ENCODE measurements at places on chromosomes 5 and 9.

DNA sequence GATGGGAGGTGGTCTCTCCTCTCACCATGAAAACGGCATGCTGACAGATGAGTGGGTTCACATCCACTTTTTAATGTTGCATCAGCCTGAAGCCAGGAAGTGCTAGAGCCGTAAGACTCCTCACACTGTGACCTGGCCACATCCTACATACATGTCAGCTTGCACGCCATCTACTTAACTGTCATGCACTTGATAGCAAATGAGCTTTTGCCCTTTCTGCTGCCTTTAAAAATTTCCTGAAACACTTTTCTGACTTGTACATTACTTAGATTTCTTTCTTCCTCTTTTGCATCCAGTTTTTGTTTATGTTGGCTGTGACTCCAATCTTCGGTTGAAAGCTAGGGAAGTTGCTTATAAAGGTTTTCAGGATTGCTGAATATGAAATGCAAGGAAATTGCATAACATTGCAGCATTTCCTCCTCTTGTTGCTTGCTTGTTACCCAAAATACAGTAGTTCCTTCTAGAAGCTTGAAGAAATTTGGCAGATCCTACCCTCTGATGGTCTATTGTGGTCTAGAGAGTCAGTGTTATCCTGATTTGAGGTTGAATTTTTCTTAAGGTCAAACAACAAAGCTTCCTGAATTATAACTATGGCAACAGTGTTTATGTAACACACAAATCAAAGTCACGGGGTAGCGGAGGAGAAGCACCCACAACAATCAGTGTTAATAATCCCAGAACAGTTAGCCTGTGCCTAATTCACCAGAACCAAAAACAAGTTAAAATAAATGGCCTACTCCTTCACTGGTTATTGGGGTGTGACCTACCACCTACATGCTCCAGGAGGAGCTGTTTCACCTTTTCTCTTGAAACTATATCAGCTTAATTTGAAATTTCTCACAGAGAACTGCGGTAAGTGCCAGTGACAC, 232.5 kb downstream of the ARHGAP26 start:
- no peak for DNase-seq

DNA sequence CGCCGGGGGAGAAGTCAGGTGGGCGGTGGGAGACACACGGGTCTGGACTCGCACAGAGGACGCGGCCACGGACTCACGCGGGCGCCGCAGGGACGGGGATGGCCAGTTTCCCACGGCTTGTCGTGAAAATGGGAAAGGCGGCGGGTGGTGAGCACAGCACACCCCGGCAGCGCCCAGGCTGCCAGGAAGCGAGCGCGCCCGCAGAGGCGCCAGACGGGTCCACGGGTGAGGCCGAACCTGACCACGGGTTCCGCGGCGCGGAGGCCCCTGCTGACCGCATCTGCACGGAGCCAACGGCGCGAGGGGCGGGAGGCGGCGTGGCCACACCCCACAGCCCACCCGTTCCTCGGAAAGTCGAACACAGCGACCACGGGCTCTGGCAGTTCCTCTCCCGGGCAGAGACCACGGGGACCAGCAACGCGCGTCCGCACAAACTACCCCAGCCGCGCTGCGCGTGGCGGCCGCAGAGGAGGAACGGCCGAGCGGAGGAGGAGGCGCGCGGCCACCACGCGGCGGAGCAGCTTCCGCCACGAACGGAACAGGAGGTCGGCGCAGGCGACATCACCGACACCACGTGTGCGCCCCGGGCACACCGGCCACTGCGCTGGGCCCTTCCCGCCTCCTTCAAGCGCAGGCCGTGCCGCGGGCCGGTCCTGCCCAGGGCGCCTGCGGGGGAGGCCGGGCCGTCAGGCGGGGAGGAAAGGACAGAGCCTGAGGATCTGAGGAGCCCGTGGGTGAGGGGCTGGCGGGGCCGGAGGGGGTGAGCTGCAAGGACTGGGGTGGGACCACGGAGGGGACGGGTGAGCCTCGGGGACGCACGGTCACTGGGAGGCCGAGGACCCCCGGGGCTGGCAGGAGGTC, 5.6 kb downstream of the EXD3 start:
- no peak for DNase-seq

DNA sequence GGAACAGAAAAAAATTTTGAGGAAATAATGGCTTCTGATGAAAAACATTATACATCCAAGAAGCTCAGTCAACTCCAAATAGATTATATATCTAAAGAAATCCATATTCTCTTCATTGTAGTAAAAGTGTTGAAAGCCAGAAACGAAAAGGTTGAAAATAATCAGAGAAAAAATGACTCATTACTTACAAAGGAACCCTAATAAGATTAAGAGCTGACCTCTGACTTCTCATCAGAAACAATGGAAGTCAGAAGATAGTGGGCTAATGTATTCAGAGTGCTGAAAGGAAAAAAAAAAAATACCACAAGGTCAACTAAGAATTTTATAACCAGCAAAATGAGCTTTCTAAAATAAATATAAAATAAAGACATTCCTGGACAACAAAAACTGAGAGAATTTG, 60.0 kb downstream of the HSD17B4 start:
- no peak for DNase-seq

DNA sequence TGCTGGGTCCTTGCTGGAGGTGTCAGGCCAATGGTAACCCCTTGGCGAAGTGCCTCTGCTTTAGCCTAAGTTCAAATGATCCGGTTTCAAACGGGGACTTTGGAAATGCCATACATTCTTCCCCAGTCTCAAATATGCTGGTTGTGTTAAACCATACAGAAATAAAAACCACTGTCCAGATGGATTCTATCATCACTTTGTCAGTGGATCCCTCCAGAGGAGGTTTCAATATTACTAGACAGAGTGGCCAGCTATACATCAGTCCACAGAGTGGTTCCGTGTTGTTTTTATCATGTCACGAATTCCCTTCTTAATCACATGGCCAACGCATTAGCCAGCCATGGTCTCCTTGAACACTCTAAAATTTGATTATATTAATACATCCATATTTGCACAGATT, 7.3 kb upstream of the RANBP17 start:
- no peak for DNase-seq

GRCh38 chr5:180395540-180396274, 42.6 kb upstream of the GFPT2 start:
- DNase-seq = no peak

DNA sequence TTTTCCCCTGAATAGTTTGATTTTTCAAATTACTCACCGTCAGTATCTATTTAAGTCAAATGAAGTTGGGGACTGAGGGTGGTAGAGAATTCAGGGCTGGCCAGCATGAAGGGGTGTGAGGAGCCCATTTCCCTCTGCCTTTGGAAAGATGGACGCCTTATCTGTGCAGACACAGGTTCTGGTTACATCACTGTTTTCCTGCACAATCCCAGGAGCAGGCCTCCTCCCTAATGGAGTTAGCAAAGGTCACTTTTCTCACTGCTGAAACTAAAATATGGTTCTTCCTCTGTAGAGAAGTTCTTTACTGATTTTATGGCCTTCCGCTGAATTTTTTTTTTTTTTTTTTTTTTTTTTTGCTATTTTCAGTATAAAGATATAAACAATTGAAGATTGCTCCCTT, 69.1 kb downstream of the FOXD1 start:
- no peak for DNase-seq

DNA sequence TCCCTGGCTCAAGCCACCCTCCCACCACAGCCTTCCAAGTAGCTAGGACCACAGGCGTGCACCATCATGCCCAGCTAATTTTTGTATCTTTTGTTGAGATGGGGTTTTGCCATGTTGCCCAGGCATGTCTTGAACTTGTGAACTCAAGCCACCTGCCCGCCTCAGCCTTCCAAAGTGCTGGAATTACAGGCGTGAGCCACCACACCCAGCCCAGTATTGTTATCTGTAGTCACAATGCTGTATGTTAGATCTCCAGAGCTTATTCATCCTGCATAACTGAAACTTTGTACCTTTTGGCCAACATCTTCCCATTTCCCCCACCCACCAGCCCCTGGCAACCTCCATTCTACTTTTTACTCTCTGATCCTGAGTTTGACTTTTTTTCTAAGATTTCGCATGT, 37.5 kb downstream of the CREBRF start:
- DNase-seq = peak; percentile 22
